ENCODE measurements at places on chromosomes 13 and 19.
A peak's percentile ranks its signal among the peaks of the same experiment; 100 is the strongest.

DNA sequence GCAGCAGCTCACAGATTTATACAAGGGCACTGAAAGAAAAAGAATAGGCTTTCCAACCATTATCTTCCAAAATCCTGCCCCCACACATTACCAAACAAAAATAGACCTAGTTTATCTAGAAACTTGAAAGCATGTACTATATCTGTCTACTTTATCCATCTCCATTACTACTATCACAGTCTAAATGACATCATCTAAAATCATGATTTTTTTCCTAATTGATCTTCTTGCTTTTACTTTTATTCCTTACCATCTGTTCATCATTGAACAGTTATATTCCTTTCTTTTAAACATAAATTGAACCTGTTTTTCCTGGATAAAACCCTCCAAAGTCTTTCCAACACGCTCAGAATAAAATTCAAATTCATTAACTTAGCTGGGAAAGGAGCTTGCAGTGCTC is 414.7 kb downstream of the KCTD12 start:
- no peak for DNase-seq

DNA sequence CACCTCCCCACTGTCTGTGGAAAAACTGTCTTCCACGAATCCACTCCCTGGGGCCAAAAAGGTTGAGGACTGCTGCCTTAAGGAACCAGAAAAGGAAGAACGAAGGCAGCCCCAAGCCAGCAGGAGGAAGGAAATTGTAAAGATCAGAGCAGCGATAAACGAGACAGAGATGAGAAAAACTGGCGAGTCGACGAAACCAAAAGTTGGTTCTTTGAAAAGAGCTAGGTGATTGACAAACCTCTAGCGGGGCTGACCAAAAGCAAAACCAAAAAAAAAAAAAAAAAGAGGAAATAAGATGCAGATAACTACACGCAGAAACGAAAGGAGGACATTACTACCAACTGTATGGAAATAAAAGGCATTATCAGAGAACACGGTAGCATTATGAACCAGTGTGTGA is 76.9 kb downstream of the GADD45B start:
- DNase-seq, result peak; percentile 60

GRCh38 chr13:102584434-102584833 is 12.4 kb upstream of the TPP2 start:
- peak; percentile 88 for DNase-seq

DNA sequence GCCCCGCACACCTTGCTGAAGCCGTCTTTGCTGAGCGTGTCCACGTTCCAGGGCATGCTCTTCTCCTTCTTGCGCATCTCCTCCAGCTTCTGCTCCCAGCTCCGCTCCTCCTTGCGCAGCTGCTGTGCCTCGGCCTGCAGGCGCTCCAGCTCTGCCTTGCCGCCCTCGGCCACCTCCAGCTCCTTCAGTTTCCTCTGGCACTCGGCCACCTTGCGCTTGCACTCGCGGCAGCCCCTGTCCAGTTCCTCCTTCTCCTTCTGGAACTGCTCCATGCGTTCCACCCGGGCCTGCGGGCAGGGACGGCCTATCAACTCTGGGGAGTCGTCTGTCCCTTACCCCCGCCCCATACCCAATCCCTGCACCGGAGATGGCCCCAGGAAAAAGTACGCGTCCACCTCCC is 7.4 kb downstream of the CDC37 start:
- DNase-seq, result no peak

DNA sequence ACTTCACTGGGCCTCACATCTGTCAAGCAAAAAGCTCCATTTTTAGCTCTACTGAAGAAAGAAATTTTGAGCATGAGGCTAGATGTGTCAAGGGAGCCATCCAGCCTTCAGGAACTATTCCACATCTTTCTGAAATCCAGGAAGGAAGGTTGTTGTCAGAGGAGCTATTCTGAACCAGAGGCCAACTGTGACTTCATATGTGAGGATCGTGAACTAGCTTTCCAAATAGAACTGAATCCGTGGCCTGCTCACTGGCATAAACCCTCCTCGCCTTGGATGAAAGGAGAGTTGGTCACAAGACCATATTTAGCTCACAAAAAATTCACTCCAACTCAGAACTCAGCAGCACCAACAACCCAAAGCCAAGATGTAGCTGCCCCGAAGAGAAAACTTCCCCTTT is 195.8 kb downstream of the FOXO1 start:
- DNase-seq, result no peak

- DNase-seq, result no peak
Measured at GRCh38 chr13:22060187-22060586, 389.3 kb downstream of the FGF9 start.

DNA sequence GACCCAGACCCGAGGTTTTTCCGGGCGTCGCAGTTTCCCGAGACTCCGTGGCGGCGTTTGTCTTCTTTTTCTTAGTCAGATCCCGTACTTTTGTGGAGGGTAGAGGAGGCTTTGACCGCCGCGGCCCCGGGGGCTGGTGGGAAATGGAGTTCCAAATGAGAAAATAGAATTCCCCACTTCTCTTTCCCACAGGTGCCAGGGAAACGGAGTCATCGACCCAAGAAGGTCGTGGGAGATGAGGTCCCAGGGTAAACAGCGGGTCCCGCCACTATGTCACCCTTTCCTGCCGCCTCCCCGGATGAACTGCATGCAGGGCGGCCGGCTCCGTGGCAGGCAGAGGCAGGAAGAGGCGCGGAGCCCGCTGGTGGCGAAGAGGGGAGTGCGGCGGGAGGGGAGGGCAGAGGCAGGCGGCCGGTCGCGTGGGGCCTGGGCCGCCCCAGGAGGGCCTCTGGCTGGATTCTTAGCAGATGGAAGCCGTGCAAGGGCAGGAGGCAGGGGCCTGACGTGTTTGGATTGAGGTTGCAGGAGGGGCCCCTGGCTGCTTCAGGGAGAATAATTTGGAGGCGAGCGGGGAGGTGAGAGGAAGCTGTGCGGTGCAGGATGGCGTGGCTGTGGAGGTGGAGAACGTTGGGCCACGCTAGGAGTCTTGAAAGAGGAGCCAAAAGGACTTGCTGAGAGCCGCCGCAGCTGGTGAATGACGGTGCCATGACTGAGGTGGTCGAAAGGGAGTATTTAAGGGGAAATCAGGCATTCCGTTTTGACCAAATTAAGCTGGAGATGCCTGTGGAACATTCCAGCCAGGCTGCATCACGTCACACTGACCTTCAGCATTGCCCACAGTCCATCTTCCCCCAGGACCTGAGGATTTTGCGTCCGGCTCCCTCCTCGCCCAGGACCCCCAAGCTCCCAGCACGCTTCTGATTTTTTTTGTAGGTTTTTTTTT is 11.7 kb downstream of the CYTH2 start:
- DNase-seq, result no peak

GRCh38 chr13:95644601-95645052 is at the start of gene DZIP1:
TSS of gene DZIP1 (minus strand) at chr13:95644706. CDS start at chr13:95642029, 2,677 bp downstream.
- DNase-seq, result peak; percentile 11

DNA sequence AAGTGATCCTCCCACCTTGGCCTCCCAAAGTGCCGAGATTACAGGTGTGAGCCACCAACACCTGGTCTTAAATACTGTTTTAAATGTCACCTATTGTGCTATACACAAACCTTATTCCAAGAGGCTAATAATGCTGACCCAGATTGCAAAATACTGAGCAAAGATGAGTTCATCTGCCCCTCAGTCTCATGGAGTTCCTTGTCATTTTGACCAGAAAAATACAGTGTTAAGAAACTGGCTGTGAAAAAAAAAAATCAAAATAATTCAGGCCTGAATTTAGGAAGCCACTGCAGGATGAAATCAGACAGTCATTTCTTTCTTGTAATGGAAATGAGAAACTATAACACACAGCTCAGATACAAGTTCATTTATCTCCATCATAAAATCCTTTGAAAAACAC is 59.9 kb downstream of the TBC1D4 start:
- peak; percentile 82 for DNase-seq

DNA sequence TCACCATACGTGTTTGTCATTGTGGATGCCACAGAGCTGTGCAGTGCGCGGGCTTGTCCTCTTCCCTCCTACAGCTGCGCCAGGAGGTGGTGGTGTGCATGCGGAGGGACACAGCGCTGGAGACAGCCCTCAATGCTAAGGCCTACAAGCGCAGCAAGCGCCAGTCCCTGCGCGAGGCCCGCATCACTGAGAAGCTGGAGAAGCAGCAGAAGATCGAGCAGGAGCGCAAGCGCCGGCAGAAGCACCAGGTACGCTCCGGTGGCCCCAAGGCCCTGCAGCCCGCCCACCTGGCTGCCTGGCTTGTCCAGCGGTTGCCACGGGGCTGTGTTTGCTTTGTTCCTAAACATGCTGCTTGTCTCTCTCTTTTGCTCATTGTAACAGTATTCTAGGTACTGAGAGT is 30.2 kb downstream of the SMARCA4 start:
- DNase-seq, result no peak

GRCh38 chr19:3944018-3944721 is 11.3 kb downstream of the NMRK2 start:
- DNase-seq, result no peak

DNA sequence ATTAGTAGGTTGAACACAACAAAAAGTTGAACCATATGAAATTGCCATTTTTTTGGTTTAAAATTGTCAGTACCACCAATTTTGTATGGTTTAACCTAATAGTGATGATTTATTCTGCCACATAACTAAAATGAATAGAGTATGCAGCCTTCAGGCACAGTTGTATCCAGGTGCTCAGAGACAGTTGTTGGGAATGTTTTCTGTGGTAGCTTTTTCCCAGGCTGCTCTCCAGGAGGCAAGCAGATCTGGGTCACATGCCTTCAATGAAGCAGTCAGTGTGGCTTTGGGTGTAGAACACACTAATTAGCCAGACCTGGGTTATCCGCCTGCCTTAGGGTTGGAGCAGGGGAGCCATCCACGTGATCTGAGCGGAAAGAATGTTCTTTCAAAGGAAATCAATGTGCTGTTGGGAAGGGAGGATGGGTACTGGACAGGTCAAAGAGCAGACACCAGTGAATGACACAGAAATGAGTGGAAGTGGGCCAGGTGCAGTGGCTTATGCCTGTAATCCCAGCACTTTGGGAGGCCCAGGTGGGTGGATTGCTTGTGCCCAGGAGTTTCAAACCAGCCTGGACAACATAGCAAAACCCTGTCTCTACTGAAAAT is 28.6 kb downstream of the MARK4 start:
- no peak for DNase-seq

GRCh38 chr13:32409561-32410421 is 18.1 kb downstream of the N4BP2L1 start:
- DNase-seq, result no peak

- peak; percentile 70 for DNase-seq
Measured at GRCh38 chr19:7645163-7645562, 8.3 kb downstream of the STXBP2 start.

GRCh38 chr13:25249001-25249543 is 38.2 kb downstream of the MTMR6 start:
- DNase-seq, result peak; percentile 72

- peak; percentile 48 for DNase-seq
Measured at GRCh38 chr19:10643968-10644259, 10.2 kb upstream of the ILF3 start.

GRCh38 chr19:16590876-16591802 is 18.9 kb upstream of the SLC35E1 start:
- DNase-seq, result no peak

GRCh38 chr13:33789739-33790138 is 28.2 kb upstream of the RFC3 start:
- no peak for DNase-seq

DNA sequence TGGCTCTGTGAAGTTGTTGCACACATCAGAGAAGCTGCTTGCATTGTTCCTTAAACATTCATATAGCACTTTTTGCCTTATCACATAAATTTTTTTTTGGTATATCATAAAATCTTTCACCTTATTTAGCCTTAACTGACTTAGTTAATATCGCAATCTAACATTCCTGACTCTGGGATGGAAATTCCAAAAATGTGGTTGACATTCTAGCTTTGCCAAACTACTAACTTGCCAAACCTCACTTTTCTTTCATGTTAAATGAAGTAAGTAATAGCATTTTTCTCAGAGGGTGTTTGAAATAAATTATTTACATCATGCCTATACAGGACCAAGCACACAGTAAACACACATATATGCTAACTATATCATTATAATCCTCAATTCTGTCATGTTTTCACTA is 736.9 kb upstream of the PCDH9 start:
- DNase-seq, result no peak

GRCh38 chr13:43307921-43308433 is 284.6 kb downstream of the DNAJC15 start:
- peak; percentile 90 for DNase-seq

DNA sequence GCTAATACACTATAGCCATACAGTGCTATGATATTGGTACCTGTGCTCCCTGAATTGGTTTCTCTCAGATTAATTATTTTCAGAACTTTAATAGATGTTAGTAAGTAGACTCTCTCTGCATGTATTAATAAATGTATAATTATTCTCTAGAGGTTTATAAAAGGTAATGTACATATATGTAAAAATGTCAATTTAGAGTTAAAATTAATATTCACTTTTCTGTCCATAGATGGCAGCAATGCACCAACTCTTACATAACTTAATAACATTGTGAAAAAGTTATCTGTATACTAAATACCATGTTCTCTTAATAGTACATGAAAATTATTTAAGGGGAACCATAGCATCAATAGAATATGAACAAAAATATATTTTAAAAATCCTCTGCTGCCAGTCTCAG is 515.0 kb upstream of the KLHL1 start:
- peak; percentile 35 for DNase-seq

DNA sequence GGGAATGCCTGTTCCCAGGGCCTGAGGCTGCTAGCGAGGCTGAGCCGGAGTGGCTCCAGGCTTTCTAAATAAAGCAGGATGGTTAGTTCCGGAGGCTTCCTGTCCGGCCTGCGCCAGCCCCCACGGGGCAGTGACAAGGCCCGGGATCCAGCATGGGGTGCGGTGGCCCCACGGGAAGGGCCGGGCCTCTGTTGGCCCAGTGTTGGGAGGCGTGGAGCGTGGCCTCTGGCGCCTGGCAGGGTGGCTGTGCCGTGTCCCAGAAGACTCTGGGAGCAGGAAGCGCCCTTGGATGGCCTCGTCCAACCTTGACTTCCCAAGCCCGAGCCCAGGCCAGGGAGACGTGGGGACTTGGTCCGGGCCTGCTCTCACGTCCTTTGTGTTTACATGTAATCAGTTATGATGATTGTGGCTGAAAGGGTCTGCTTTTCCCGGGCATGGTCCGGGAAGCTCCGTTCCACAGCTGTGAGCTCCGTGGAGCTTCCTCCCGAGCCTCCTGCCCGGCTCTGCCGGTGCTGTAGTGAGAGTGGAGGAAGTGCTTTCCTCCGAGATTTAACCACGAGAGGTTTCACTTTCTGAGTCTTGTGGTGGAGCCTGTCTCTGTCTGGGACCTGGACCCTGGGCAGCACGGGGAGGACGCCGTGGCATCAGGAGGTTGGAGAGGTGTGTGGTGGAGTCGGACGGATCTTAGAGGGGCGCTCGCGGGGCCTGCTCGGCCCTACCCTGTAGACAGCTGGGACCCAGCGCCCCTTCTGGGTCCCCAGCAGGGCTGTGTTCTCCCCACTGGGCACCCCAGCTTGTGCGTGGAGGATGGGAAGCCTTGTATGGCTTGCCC is 4.6 kb downstream of the GNA11 start:
- peak; percentile 27 for DNase-seq

- peak; percentile 82 for DNase-seq
Measured at GRCh38 chr19:12766051-12766521, 9.3 kb downstream of the HOOK2 start.

DNA sequence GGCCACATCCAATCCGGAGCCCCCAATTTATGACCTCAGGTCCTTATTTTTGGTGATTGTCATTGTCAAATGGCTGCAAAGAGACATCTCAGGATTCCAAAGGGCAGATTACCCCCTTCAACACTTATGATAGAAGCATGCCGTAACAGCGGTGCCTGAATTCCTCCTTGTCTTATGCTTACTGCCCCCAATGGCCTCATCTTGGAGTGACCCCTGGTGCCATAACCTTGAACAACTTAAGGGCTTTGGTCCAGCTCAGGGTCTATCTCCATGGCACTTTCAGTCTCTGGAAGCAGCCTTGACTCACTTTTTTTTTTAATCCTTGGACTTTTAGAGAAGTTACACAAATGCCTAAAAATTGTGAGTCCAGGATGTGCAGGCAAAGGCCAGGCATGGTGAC is 171.6 kb upstream of the ZNF507 start:
- DNase-seq, result no peak

All from inflammatory macrophage (primary cell).